ENCODE measurements at places on chromosomes 4 and X.

DNA sequence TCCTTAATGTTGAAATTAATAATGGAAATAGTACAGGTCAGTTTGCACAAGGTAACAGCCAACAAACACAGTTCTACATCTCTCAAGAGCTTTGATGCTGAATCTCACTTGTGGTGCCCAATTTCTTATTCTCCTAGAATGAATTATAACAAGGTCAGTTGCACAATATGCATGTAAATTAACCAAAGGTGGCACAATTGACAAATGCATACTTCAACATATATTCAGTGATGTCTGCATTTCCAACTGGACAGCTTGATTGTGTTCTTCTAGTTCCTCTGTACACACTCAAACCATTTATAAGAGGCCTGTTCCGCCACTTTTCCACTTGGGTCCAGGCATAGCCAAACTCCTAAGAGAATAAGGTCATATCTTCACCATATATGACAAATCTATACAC is 210.3 kb upstream of the EPHA5 start:
- DNase-seq = no peak

- DNase-seq = no peak
Measured at GRCh38 chr4:168887809-168888208, 122.2 kb downstream of the CBR4 start.

GRCh38 chr4:94577136-94577535 is 125.4 kb downstream of the PDLIM5 start:
- no peak for DNase-seq

DNA sequence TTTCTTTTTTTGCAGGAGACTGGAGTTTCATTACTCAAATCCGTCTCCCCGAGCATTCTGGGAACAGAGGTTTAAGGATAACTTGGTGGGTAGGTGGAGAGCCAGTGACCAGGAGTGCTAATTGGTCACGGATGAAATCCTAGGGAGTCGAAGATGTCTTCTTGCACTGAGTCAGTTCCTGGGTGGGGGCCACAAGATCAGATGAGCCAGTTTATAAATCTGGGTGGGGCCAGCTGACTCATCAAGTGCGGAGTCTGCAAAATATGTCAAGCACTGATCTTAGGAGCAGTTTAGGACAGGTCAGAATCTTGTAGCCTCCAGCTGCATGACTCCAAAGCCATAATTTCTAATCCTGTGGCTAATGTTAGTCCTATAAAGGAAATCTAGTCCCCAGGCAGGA is 741.3 kb downstream of the PCDH7 start:
- no peak for DNase-seq

GRCh38 chr4:129968778-129969177 is 872.8 kb downstream of the C4orf33 start:
- DNase-seq = no peak

GRCh38 chr4:126756050-126756829 is 876.5 kb upstream of the INTU start:
- DNase-seq = no peak

- DNase-seq = no peak
Measured at GRCh38 chr4:140004922-140005627, 148.9 kb downstream of the MAML3 start.

DNA sequence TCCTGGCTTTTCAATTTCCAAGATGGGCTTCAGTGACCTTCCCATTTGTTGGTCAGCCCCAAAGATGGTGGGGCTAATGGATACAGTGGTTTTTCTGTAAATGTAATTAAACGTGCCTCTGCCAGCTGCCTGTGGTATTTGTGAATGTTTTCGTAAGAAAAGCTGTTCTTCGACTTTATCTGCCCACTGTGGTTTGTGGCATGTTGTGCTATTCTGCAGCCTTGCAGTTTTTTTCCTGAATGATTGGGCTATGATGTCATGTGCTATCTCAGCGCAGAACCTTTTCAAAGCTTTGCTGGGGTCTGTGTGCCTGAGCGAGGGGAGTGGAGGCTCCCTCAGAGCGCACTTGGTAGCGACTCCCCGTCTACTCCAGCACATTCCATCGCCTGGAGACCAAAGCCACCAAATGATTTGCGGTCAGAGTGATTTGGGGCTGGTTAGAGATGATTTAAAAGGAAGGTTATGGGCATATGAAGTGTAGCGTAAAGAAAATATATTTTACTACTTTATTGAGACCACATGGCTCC is 137.5 kb downstream of the PALLD start:
- no peak for DNase-seq

DNA sequence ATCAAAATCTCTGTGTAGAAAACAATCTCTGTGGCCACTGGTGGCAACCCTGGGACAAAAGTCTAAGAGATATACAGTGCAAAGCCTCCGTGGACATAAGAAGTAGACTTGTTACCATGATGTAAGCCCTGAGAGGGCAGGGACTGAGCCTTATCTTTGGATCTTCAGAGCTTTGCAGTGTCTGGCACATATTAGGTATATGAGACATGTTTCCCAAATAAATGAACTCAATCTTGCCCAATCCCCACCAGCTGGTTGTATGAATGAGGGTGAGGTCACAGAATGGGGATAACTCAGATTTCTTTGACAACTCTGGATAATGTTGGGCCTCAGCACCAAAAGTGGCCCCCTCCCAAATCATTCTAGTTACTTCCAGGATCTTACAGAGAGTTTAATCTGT is 511.4 kb upstream of the DIPK2B start:
- DNase-seq = no peak

- DNase-seq = no peak
Measured at GRCh38 chr4:73721435-73721834, 18.9 kb upstream of the CXCL8 start.

- no peak for DNase-seq
Measured at GRCh38 chr4:127917151-127917550, 36.5 kb downstream of the PLK4 start.

GRCh38 chrX:44675362-44676024 is 132.8 kb upstream of the FUNDC1 start:
- DNase-seq = no peak

DNA sequence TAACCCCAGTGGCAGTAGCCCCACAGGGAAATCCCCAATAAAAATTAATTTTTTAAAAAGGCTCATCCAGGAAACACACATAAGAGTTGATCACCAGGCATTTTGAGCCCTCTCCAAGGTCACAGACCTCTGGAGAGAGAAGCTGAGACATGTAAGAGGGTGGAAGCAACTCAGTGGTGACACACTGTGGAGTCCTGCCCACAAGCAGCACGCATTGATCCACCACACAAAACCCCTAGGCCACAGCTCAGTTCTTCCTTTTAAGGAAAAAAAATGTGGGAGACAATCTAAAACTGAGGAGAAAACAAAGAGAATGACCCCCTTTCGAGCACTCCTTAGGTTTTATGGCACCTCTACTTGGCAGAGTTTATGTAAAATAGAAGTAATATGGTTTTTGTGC is 71.7 kb upstream of the S100G start:
- DNase-seq = no peak

GRCh38 chr4:60948008-60948407 is 252.1 kb upstream of the ADGRL3 start:
- DNase-seq = no peak

DNA sequence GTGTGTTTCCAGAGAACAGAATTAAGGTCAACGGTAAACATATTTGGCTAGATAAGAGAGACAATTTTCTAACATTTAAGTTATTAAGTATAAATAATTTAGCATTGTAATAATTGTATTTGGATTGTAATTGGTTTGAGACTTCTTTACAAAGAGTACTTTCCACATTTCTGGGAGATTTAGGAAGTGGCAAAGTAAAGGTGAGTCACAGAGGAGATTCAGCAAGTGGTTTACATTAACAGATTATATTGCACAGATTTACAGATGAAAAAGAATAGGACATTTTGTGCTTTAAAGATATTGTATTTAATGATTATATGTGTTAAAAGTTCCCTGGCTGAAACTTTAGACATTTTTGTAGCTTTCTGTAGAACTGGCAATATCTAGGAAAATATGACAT is 584.4 kb upstream of the AADAT start:
- DNase-seq = no peak

- DNase-seq = no peak
Measured at GRCh38 chr4:122784261-122784660, 42.4 kb upstream of the FGF2 start.

GRCh38 chrX:118536687-118537461 is 41.3 kb downstream of the DOCK11 start:
- DNase-seq = peak; percentile 21

- no peak for DNase-seq
Measured at GRCh38 chr4:65552057-65552456, 118.2 kb downstream of the EPHA5 start.

DNA sequence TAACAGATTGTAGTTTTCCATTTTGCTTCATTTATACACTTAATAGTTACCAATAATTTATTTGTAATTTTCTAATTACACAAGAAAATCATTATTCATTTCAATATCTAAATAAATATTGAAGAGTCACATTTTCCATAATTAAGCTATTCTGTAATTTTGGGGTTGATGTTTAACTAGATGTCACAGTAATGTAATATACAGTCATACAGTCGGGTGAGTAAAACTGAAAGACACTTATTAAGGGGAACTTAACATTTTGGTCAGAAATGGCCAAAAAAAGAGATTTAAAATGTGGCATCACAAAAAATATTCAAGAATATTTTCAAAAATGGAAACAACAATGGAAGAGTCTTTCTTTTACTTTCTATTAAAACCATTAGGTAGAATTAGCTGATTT is 1080.3 kb downstream of the ARAP2 start:
- no peak for DNase-seq

- no peak for DNase-seq
Measured at GRCh38 chr4:158203436-158203835, 6.8 kb upstream of the TMEM144 start.

- no peak for DNase-seq
Measured at GRCh38 chr4:78862314-78862737, 76.9 kb downstream of the PAQR3 start.

DNA sequence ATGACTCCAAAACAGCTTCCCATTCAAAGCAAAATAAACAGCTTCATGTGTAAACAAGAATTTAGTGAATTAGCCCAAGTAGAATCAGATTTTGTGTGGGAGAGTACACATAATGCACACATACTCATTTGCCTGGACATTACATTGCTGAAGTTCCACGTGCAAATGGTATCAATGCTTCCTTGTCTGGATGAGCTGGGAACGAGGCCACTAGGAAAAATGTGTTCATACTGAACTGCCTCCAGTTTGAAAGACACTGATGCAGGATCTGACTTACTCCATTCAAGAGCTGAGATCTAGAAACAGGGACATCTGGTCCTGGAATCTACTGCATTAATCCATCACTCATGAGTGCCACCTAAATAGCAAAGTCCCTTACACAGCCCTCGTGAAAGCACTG is 228.0 kb downstream of the APBB2 start:
- DNase-seq = no peak

GRCh38 chrX:45322382-45322781 is 121.7 kb upstream of the DIPK2B start:
- DNase-seq = no peak

- no peak for DNase-seq
Measured at GRCh38 chr4:81314897-81315470, 100.0 kb upstream of the PRKG2 start.

DNA sequence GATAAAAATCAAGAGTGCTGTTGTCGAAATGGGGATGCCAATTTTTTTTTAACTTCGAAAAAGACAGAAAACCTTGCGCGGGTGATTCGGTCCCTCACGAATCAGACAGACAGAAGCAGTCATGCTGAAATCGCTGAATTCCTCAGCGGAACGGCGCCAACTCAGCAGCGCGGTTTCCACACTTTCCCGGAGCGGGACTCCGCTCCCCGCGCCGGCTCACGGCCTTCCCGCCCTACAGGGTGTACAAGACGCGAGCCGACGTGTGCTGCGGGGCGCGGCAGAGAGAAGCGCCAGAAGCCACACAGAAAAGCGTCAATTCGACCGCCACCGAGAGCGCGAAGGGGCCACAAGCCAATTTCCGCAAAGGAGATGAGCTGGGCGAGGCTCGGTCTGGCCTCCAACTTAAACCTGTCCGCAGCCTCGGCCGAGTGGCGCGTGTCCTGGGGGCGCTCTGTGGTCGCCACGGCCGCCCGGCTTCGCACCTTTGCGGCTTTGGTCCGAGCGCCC is 1.3 kb downstream of the NEXMIF start:
- peak; percentile 2 for DNase-seq

DNA sequence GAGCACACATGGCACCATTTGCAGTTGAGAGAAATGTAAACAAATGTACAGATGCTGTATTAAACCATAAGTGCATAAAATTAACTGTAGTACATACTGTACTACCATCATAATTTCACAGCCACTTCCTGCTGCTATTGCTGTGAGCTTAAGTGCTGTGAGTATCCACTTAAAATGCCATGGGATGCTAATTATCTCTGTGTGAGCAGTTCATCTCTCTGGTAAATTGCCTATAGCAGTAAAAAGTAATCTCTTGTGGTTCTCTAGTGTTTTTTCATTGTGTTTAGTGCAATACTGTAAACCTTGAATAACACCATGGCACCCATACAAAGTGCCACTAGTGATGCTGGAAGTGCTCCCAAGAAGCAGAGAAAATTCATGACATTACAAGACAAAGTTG is 9.9 kb upstream of the SCOC start:
- no peak for DNase-seq

- DNase-seq = no peak
Measured at GRCh38 chr4:15920723-15921591, 17.6 kb downstream of the FGFBP1 start.

DNA sequence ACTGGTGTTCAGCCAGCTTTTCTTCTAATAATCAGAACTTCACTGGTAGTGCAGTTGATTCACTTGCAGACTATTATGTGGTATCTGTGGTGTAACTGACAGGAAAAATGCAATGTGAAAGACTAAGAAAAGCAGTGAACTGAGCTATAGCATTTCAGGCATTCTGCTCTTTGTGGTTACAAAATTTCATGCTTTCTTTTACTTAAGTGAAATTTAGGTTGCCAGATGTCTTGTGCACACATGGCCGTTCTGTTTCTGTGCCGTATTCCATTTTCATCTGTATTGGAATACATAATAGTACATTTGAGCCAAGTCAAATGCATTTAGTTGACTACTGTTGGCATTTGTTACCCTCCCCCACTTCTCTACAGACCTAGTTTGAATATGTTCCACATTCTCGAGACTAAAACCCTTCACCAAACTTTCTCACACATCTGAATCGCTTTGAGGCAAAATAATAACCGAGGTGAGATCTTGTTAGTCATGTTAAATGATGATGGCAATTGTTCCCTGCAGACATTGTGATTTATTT is 8.2 kb downstream of the RTL3 start:
- no peak for DNase-seq

DNA sequence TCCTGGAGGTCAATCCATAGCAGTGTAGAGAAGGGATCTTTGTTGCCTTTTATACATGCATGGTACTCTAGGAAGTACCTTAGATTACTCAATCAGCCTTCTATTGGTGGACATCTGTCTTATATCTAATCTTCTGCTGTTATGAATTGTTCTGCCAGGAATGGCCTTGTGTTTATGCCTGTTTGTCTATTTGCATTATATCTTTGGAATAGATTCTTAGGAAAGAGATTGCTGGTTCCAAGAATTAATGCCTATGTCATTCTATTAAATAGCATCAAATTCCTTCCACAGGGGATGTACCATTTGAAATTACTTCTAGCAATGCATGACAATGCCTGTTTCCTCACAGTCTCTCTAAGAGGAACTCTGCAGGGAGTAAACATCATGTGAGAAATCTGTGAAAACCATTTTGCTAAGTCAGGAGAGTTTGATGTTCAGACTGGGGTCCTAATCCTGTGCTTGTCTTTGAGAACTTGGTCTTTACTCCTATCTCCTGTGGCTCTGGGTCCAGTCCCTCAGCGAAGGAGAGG is 42.5 kb downstream of the BEX3 start:
- DNase-seq = no peak
